ENCODE measurements at places on chromosomes 6 and 20.

DNA sequence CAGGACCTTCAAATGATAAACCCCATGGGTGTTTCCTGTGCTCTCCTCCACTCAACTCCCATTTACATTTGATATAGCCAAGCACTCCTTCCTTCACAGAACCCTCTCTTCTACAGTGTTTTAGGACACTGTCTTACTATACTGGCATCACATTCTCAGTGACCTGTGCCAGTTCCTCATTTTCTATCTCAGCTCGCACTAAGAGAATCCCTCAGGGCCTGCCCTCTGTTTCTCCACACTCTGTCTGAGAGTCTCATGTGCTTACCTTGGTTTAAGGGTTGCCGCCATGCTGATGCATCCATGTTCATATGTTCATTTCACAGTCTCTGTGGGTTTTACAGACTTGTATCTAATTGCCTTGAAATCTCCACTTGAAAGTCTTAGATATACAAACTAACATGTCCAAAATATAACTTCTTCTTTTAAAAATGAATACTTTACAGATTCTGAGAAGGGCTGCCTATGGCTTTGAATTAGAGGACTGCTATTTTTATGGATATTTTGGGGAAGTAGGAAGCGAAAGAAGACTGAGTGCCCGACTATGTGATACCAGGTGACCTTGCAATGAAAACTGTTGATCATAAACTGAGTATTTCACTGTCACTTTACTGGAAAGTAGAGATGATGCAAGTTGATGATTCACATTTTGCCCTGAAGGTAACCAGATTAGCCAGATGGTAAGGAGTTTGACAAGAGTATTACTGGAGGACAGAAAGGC lies 153.1 kb upstream of the SIM1 start:
- no peak for DNase-seq

DNA sequence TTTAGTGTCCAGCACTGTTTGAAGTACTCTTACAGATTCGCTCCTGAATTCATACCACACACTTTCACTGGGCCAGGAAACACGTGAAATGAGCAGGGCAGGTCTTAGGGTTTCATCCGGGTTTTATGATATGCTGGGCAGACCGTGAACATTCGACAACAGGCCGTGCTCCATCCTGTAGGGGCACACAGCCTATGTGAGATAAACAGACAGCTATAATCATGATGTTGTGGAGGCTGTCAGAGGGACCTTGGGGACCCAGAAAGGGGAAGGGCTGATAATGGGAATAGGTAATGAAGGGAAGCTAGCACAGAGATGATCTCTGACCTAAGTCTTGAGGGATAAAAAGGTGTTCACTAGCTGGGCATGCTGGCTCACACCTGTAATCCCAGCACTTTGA lies 110.4 kb downstream of the RIN2 start:
- no peak for DNase-seq

- DNase-seq, result no peak
Observed at GRCh38 chr6:80382811-80383210, 276.3 kb downstream of the BCKDHB start.

DNA sequence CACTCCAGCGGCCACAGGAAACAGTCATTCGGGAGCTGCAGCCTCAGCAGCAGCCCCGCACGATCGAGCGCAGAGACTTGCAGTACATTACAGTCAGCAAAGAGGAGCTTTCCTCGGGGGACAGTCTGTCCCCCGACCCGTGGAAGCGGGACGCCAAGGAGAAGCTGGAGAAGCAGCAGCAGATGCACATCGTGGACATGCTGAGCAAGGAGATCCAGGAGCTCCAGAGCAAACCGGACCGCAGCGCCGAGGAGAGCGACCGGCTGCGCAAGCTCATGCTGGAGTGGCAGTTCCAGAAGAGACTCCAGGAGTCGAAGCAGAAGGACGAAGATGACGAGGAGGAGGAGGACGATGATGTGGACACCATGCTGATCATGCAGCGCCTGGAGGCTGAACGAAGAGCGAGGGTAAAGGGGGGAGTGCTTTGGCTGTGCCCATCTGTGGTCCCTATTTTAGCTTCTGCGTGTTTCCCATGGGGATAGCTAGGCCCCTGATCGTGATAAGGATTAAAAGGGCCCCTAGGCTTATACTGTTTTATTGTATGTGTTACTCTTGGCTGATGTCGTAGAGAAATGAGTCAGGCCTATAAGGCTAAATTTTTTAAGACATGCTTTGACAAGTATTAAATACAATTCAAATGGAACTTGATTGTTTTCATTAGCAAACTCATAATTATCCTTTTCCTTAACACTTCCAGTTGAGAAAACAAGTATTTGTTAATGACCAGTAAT lies 45.5 kb upstream of the KIF25 start:
- DNase-seq, result no peak

- DNase-seq, result no peak
Observed at GRCh38 chr20:39036851-39037250, 74.7 kb downstream of the DHX35 start.

DNA sequence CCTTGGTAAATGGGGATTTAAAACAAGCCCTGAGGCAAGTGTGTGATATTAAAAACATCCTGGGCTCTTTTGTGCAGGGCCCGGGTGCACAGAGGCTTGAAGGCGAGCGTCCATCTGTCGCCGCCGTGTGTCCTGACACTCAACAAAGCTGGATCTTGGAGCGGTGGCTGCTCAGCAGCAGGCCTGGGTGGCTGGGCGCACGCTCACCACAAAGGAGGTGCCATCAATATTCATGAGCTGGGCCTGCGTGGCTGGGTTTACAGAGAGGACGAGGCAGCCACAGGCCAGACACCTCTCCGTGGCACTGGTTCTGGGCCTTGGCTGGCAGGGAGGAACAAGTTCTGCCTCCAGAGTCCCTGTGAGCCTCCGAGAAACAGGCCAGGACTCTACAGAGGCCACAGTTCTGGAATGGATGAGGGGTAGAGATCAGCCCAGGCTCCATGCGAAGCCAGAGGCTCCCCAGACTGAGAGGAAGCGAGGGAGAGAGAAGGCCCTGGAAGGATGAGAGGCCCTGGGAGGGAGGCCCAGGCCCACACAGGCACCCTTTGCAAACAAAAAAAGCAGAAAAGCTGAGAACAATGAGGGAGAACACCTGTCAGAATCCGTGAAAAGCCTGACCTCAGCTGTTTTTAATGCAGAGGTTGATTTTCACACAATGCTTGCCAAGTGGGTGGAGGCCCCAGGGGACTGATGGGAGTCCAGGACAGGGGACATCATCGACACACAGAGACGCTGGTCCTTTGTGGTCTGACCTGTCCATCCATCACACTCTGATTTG lies 21.9 kb downstream of the BHLHE23 start:
- DNase-seq, result no peak

DNA sequence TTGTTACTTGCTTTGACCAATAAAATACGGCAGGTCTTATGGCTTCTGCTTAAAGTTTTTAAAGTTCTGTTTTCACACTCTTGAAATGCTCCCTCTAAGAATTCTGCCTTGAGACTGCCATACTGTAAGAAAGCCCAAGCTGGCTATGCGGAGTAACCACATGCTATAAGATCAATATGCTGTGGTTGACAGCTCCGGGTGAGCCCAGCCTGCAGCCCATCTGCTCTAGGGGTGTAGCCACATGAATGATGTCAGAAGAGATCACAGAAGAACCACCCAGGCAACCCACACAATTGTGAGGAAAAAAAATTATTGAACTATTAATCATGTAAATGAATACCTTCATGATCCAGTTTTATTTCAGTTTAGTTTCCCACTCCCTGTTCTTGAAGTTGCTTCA lies 26.1 kb upstream of the SH3BGRL2 start:
- DNase-seq, result no peak

- no peak for DNase-seq
Observed at GRCh38 chr6:85360794-85361642, 88.9 kb upstream of the NT5E start.

GRCh38 chr6:84897011-84897410 lies 132.6 kb upstream of the TBX18 start:
- DNase-seq, result no peak

DNA sequence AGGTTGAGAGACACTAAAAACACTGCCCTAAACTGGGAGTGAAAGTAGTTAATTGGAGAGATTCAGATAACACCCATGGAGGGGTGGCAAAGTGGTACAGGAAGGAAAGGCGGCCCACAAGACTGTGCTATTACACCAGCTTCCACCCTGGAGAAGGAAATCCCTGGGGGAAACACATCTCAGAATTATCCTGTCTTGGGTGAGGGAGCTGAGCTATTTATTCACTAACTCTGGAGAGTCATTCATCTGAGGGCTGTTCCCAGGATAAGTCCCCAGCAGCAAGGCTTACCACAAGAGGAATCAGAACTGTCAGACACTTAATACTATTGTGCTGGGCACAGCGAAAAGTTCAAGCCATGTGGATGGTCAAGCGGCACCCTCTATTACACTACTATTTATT lies 9.9 kb downstream of the TBCC start:
- DNase-seq, result no peak

DNA sequence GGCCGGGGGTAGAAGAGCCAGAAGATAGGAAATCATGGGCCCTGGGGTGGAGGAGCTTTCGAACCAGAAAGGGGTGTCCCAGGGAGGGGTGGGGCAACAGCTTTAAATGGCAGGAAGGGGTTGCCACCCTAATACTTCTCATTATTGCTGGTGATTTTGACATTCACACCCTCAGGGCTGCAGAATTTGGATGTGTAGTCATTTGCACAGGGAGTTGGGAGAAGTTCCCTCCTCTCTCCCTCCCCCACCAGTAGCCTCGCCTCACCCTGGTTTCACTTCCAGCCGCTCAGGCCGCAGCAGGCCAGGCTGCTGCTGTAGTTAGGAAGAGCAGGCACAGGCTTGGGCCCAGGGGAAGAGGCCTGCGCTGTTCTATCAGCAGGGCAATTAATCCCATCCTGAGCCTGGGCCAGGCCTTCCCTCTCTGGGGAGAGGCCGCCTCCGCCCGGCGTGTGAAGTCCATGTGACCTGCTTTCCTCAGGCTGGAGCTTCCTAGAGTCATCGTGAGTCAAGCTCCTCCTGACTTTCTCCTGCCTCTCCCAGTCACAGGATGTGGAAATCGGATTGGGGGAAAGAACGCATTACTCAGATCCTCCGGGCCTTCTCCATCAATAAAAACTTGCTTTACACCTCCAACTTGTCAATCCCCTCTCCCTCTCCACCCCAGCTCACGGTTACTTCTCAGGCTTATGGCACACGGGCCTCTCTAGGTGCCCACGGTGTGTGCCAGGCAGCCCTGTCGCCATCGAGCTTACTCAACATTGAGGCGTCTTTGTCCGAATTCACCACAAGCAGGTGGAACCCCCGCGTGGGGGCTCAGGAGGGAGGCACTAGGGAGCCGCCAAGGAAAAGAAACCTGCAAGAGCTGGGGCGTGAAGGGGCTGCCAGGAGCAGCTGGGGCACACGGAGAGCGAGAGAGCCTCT lies 7.8 kb downstream of the ADTRP start:
- DNase-seq, result peak; percentile 45

DNA sequence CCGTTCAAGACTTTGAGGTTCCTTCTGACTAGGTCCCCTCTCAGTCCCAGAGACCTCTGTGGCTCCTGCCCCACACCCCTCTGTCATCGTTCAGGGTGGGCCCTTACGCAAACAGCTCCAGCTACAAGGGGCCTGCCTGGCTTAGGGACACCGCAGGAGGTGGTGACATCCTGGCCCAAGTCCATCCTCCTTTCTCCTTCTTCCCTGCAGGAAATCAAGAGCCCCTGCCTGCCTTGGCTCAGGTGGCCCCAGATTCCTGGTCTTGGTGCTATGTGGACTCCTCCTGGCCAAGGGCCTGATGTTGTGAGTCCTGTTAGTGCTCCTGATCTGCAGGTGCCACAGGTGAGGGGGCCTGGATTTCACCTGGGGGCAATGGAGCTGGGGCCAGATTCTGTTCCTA lies 8.1 kb downstream of the TREML4 start:
- no peak for DNase-seq

- no peak for DNase-seq
Observed at GRCh38 chr20:45998761-45999160, 9.9 kb upstream of the MMP9 start.

GRCh38 chr6:111757342-111757741 lies 115.9 kb downstream of the FYN start:
- DNase-seq, result no peak
